ENCODE measurements at places on chromosomes 3 and 15.
A peak's percentile ranks its signal among the peaks of the same experiment; 100 is the strongest.

GRCh38 chr15:92733934-92734521 lies 78.5 kb upstream of the FAM174B start:
- DNase-seq: no peak

GRCh38 chr15:48565560-48566482 lies 79.7 kb downstream of the FBN1 start:
- DNase-seq: no peak

DNA sequence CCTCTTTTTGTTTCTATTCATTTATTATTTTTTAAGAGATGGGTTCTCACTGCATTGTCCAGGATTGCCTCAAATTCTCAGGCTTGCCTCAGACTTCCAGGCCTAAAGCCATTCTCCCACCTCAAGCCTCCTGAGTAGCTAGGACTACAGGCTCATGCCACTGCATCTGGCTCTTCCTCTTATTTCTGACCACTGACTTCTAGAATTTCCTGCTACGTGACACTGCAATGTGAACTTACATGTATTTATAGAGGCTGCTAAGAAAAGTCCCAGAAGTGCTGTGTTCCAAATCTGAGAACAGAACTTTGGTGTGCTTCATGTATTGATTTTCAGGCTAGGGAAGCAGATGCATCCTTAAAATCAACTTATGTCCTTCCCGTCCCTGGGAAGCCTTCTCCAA lies 407.4 kb downstream of the RSL24D1 start:
- DNase-seq: peak; percentile 44

DNA sequence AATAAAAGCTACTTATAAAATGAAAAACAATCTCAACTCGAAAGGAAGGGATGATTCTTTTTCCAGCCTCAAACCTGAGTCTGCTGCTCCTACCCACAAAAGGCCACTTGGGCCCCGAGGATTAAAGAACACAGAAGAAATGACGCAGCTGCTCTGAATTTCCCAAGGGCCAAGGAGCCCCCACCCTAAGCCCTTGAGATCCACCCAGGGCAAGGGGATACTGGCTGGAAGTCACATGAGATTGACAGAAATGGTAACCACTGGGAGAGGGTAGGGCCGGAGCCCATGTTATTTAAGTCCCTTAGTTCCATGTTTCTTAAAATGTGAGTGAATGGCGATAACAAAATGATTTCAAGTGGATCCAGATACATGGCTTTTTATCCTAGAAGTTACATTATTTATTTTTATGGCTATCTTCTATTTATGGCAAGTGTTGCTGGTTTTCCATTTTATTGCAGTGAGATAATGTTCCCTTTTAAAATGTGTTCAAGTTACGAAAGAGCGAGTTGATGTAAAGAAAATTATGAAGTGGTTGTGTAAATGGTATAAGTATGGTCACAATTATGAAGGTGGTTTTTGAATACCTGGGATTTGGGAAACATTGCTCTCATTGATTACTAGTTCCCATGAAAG lies 16.8 kb downstream of the IGDCC4 start:
- peak; percentile 73 for DNase-seq

DNA sequence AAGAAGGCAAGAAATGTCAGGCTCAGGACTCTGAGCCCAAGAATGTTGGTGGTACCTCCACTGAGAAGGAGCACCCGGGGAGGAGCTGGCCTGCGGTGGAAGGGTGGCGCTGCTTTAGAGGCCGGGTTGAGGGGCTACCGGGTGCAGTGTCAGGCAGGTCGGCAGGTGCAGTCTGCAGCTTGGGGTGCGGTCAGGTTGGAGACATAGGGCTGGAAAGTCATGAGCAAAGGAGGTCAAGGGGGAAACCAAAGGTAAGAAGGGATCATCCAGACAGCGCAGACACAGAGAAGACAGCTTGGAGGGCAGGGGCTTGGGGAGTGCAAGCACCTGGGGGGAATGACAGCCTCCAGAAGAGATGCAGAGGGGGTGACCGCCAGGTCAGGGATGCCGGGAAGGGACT lies 274.4 kb upstream of the LYSMD4 start:
- no peak for DNase-seq

DNA sequence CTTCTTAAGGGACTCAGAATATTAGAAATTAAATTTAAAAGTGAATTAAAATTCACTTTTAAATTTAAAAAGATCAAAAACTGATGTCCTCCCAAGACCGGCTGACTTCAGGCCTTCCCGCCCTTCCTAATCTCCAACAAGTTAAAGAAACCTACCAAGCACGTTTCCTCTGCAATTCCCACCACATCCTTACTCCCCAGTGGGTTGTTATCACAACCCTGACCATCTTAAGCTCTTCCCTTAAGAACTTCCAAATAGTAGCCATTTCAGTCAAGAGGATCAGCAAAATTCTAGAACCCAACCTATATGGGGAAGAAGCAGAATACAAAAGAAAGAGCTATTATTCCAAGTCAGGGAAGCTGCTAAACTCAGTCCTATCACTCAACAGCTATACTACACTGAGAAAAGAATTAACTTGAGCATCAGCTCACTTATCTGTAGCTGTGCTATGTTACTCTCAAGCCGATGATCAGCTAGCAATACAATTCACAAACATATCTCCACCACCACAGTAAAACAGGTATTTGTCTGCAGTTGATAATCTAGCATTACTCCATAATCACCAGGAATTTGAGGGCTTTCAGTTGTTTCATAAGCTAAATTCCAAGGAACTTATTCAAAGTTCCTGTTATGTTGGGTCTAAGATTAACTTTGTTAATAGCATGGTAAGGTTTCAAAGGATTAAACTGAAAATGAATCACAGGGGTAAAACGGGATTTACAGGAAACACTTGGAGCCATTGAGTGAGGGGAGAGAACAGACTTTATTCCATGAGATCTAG lies 14.3 kb downstream of the ABCC5 start:
- peak; percentile 34 for DNase-seq

DNA sequence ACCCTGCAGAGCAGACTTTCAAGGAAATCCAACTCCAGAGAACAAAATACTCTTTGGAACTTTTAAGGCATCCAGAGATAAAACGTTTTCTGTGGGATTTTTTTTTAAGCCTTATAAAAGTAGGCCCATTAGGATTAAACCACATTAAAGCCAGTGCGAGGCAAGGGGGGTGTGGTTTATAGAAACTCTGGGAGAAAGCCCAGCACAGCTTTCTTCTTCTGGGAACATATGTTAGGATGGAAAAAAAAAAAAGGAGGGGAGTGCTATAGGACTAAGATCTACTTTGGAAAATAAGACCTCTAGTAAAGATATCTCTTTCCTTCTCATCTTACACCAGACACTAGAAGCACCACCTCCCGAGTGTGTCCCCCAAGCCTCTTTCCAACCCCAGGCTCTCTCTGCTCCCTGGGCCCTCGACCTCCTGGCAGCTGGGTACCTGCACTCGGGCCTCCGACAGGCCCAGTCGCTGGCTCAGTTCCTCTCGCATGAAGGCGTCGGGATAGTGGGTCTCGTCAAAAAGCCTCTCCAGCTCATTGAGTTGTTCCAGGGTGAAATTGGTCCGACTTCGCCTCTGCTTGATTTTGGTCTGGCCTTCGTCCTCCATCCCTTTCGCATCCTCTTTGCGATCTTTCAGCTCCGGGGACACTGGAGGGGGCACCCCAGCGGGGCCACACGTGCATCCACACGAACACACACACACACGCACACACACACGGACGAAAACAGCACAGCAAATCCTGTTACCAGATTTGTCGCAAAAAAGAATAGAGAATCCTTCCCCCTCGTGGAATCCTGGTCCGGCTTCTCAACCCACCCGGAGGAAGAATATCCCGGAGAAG lies 3.8 kb downstream of the SHOX2 start:
- no peak for DNase-seq

GRCh38 chr3:74080056-74080461 lies 455.3 kb upstream of the PDZRN3 start:
- no peak for DNase-seq

GRCh38 chr3:57025237-57025636 lies 35.2 kb upstream of the SPATA12 start:
- no peak for DNase-seq

DNA sequence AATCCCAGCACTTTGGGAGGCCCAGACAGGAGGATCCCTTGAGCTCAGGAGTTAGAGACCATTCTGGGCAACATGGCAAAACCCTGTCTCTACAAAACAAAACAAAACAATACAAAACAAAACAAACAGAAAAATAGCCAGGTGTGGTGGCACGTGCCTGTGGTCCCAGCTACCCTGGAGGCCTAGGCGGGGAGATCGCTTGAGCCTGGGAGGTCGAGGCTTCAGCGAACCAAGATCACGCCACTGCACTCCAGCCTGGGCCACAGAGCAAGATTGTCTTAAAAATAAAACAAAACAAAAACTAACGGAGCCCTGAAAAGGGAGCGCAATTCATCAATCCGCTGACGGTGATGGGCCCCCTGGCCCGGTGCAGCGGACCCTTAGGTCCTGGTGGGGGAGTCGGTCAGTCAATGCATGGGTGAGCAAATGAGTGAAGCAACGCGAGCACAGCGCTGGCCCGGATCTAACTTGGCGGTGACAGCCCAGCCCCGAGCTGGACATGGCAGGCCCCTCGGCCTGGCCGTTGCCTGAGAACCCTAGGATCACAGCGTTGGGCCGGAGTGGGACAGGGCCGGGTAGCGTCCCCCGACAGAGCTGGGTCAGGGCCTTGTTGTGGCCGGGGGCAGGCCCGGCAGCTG lies 52.4 kb upstream of the BLM start:
- DNase-seq: peak; percentile 49

DNA sequence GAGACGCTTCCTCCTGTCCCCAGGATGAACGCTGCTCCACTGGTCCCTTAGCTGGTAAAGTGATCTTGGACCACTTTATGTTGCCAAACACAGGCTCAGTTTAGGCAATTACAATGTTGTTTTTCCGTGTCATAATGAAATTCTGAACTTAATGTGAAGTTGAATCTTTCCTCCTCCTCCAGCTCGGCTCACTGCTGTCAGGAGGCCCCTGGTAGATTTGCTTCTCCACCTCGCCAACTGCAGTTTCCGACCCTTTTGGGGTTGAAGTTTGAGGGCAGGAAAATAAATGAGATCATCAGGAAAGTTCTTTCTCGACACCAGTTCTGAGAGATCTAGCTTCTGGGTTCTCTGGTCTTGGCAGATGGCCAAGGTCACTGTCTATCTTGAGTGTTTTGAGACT lies 27.8 kb downstream of the CFAP161 start:
- DNase-seq: no peak

Measured in myocyte (in vitro differentiated cells).